Posterior cingulate gyrus (tissue), 11 donors: ENCODE measurements at places on chromosomes 2 and 18.

- no peak for DNase-seq
These were observed 16.1 kb downstream of the NCK2 start for GRCh38 chr2:105760639-105761337.

GRCh38 chr2:183606718-183607085, 482.5 kb downstream of the NUP35 start:
- DNase-seq = no peak

DNA sequence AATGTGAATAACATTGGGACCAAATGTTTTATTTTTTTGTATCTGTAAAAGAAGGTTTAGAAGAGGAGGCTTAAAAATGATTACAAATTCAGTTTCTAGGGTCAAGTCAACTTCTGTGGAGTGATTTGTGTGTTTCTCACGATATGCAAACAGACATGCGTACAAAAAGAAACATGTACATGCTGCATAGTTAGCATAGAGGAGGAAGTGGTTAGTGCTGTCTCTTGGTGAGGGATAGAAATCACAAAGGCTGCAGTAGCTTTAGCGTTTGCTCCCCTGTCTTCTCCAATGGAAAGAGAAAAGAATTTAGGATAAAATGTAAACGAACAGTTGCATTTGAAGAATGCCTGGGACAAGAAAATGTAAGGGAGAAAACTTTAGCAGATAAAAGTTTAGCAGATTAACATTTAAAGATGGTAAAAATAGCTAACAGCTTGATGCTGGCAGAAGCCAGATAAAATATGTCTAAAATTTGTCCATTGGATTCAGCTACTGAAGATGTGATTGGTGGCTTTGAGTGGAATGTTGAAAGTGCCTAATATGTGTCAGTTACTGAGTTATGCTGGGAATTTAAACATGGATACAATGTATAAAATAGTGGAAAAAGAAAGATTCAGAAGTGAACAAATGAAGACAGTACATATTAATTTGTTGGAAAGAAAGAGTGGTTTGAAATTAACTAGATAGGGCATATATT, 44.9 kb downstream of the MALT1 start:
- DNase-seq = no peak

DNA sequence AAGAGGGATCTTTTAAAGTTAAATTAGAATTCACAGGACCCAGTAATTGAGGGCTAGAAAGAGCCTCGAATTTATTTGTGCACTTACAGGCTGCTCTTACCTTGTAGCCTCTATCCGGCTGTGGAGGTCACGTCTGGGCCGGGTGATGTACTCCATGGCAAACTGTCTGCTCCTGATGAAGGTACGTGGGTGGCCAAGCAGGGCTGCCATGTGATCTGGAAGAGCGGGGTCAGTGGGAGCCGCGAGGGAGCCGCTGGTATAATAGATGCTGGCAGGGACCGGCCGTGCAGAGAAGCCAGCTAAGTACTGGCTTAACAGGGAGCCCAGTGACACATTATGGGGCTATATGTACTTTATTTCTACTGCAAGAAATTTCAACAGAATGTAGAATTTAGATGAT, 59.2 kb downstream of the ADI1 start:
- no peak for DNase-seq

GRCh38 chr2:120677696-120678247, 57.9 kb upstream of the GLI2 start:
- no peak for DNase-seq

DNA sequence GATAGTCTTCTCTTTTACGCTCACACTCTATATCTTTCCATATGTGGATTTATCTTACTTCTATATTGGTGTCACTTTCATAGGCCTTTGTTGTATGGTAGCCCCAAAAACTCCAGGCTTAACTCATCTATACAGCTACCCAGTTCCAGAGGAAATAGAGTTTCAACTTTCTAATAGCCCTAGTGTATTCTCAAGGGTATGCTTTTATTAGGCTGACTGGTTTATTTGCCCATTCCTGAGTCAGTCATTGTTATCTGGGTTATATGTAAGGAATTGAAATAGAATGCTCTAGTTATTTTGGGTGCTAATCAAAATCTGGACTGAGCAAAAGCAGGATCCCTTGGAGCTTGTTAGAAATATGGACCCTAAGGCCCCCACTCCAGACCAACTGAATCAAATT, 307.4 kb upstream of the KCNJ3 start:
- DNase-seq = no peak

GRCh38 chr2:80467262-80467811, 162.8 kb upstream of the LRRTM1 start:
- DNase-seq = no peak

DNA sequence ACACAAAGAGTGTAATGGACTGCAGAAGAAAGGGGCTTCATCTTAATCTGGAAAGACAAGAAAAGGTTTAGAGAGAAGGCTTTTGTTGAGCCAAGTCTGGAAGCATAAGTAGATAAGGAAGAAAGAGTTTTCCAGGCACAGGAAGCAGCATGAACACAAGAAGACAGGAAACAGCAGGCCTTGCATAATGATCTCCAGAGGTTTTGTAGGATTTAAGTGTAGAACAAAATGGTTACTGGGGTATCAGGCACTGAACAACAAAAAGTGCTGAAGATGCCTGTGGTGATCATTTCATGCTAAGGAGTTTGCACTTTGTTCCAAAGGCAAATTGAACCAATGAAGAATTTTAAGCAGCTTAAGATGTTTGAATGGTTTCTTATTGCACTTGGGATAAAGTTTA, 281.6 kb upstream of the TANK start:
- DNase-seq = no peak

- DNase-seq = no peak
These were observed 2.5 kb downstream of the PSTPIP2 start for GRCh38 chr18:46069524-46069923.

DNA sequence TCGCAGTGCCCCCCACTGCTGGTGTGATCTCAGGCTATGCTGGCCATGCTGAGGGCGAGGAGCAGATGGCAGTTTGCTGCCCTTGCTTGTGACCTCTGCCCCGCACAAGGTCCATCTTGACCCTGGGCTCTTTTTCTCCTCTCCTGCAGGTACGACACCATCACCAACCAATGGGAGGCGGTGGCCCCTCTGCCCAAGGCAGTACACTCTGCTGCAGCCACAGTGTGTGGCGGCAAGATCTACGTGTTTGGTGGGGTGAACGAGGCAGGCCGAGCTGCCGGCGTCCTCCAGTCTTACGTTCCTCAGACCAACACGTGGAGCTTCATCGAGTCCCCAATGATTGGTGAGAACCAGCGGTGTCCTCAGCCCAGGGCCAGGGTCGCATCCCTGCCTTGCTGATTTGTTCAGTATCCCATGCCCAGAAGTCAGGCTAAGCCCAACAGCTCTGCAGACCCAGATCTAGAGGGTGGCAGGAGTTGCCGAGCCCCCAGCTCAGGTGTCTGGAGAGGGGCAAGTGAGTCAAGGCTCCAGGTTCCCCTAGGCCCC, 223.8 kb downstream of the ATAD2B start:
- DNase-seq = no peak

GRCh38 chr18:55585065-55585919, 2.7 kb downstream of the TCF4 start:
- DNase-seq = no peak

GRCh38 chr18:10035281-10035991, 121.6 kb downstream of the VAPA start:
- no peak for DNase-seq

- DNase-seq = no peak
These were observed 53.0 kb downstream of the EPAS1 start for GRCh38 chr2:46350029-46350689.

DNA sequence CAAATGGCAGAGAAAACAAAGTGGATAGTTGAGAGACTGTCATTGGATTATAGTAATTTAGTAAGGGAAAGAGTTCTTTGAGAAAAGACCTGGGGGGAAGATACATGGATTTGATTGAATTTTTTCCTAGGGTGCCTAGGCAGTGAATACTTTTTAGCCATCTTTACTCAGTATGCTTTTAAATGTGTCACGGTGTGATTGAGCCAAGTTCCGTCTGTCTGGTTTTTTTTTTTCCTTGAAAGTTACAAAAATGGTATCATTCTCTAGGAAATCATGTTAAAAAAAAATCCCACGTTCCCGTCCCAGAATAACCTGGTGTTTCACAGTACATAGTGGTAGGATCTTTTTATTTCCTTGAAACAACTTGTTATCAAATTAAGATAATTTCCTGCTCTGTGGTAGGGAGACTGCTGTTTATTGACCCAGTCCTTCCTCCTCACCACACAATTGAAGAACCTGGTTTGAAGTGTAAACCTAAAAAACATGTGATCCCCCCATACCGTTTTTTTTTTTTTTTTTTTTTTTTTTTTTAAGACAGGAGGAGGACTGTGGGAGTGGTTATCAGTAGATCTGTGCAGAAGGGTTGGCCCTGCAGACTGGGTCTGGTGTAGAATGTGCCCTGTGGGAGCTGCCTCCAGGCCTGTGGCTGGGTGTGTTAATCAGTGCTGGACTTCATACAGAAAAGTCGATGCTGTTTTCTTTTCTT, 55.1 kb downstream of the DGKD start:
- DNase-seq = no peak

GRCh38 chr2:170019060-170019805, 158.7 kb upstream of the MYO3B start:
- no peak for DNase-seq

DNA sequence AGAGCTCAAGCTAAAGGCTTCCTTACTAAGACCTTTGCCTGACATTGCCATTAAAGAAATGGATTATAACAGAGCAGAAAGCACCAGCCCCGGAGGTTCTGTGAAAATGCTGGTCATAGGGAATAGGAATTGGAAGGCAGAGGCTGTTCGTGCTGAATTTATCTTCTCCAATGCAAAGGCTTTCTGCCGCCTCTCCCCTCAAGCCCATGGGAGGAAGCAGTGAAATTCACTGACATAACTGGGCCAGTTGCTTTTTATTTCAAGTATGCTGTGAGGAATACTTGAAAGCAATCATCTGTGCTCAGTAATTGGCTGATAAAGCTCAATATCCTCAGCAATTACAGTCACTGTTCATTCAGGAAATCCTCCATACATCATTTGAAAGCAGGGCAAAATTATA, 85.4 kb upstream of the LINC00305 start:
- no peak for DNase-seq

DNA sequence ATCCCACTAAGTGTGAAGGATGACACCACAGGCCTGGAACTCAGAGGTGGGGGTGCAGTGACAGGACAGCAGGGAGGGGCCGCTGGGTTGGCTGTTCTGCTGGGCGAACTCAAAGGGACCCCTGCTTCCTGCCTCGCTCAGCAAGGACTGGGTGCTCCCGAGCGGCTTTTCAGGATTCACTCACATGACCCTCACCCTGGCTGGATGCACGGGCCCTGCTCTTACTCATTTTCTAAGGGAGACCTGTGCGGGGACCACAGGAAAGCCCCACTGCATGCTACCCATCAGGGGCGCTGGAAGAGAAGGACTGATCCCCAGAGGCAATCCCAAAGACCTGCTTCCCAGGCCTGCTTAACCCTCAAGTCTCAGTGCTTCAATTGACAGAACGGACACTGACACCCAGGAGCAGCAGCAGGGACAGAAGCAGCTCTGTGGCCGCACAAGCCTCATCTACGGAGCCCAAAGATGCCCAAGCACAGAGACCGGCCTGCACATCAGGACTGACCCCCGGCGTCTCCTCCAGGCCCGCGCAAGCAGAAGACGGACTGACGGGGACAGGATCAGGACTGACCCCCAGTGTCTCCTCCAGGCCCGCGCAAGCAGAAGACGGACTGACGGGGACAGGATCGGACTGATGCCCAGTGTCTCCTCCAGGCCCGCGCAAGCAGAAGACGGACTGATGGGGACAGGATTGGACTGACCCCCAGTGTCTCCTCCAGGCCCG, 29.6 kb downstream of the THAP4 start:
- no peak for DNase-seq

DNA sequence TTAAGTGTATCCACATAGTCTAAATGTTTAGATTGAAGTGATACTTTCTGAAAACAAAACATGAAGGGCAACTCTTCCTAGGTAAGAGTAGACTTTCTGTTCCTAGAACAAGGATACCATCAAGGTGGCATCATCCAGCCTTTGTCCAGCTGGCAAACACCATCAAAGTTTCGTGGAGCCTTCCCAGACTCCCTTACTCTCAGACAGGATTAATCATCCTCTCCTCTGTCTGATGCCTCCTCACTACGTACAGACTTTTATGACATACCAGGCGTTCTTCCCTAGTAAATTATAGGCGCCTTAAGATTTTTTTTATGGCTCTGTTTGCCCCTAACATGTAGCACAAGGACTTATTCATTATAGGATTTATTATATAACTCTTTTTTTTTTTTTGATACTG, 29.4 kb upstream of the ASNSD1 start:
- DNase-seq = no peak

- DNase-seq = no peak
These were observed 172.2 kb downstream of the LDLRAD4 start for GRCh38 chr18:13390711-13391110.

GRCh38 chr2:63008838-63009237, 41.8 kb upstream of the OTX1 start:
- DNase-seq = no peak

DNA sequence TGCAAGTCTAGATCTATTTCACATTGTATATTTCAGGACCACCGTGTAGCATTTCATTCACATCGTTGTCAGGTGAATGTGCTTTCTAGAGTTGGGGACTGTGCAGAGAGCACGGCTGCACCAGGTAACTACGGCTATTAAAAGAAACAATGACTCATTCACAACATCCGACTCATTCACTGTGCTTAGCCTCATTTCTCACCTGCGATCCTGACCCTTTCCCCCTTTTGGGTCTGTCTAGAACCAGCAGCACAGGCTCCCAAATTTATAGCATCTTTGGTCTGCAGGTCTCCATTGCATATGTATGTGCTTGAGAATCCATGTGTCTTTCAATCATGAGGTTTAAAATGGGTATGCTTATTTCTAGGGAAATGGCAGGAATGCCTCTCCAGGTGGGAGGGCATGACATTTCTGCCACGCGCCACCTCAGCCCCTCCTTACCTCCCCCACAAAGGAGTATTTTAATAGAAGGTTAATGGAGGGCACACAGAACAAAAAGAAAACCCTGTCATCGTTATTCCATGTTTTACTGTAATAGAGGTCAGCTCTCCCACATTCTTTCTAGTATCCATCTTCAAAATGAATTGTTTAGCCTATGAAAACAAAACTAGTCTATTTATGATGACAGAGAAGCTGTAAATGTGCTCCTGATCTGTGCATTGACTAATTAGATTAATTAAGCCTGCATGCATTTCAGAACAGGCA, 246.7 kb upstream of the EPHA4 start:
- no peak for DNase-seq

GRCh38 chr2:33217406-33217805, 259.0 kb upstream of the RASGRP3 start:
- no peak for DNase-seq

GRCh38 chr2:156219491-156220100, 112.9 kb downstream of the NR4A2 start:
- no peak for DNase-seq

- DNase-seq = no peak
These were observed 21.2 kb upstream of the ACVR1 start for GRCh38 chr2:157897106-157897971.

- no peak for DNase-seq
These were observed 68.5 kb downstream of the NRP2 start for GRCh38 chr2:205750797-205751196.

GRCh38 chr2:38386377-38386776, 9.3 kb upstream of the ATL2 start:
- DNase-seq = no peak
